Endothelial cell (in vitro differentiated cells): ENCODE measurements at places on chromosomes 12 and 14. TPM values are rescaled to one million over a fixed set of nuclear protein-coding genes. Genes with fewer than 3 reads are reported as not detected.

DNA sequence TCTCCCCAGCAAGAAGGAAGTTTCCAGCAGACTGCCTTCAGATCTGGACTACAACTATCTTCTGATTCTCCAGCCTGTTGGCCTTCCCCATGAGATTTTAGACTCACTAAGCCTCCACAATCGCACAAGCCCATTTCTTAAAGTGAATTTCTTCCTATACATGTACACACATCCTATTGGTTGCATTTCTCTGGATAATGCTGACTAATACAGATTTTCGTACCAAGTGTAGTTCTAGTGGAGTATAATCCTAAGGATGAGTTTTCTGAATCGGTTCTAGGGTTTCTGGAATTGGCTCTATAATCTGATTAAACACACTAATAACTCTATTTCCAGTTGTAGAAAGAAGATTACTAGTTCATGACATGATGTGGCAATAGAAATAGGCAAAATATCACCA lies 53.3 kb downstream of the C12orf50 start:
- no peak overlapping the region for H3K27ac ChIP-seq
- H3K27me3 ChIP-seq: peaks cover 4% of the 10 kb centered on the region
- peaks cover 11% of the 10 kb centered on the region for H3K4me1 ChIP-seq
- peaks cover 3% of the 10 kb centered on the region for H3K36me3 ChIP-seq
- no peak for DNase-seq

- peaks cover 10% of the 10 kb centered on the region for H3K27me3 ChIP-seq
- no peaks in the 10 kb centered on the region for H3K4me1 ChIP-seq
- H3K4me3 ChIP-seq: no peak overlapping the region
- no peaks in the 10 kb centered on the region for H3K36me3 ChIP-seq
- no peak overlapping the region for H3K27ac ChIP-seq
- no peak for DNase-seq
These were observed 125.6 kb upstream of the RTL1 start for GRCh38 chr14:101028971-101029667.

- H3K4me3 ChIP-seq: no peak overlapping the region
- H3K27ac ChIP-seq: no peak overlapping the region
- no peaks in the 10 kb centered on the region for H3K4me1 ChIP-seq
- H3K27me3 ChIP-seq: peaks cover 2% of the 10 kb centered on the region
- H3K36me3 ChIP-seq: no peaks in the 10 kb centered on the region
- no peak for DNase-seq
These were observed 9.7 kb downstream of the CTSG start for GRCh38 chr14:24566318-24566717.

DNA sequence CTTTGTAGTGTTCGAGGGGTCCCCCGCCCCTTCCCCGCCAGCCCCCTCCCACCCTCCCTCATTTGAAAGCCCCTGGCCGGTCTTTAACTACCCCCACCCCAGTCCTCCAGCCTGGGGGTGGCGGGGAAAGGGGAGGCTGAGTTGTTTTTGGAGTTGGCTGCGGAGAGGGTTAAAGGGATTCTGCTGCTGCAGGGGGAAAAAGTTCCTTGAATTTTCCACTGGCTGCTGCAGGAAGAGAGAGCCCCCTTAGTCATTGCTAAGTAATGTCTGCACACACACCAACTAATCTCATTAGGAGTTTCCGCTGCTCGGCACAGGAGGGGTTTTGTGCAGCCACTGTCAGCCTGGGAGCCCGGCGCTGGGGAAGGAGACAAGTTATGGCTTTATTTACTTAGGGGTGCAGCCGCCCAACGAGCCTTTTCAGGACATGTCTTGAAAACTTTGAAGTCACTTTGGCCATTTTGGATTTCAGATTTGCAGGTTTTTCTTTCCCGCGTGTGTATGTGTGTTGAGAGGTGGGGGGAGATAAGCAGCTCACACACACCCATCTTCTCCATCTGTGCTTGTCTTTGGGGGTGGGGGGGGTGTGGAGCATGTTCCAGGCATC lies 1.8 kb downstream of the ELK3 start:
- DNase-seq: no peak
- peak overlapping the region; percentile 99 for H3K27ac ChIP-seq
- H3K27me3 ChIP-seq: peaks cover 21% of the 10 kb centered on the region
- peak overlapping the region; percentile 100 for H3K4me3 ChIP-seq

DNA sequence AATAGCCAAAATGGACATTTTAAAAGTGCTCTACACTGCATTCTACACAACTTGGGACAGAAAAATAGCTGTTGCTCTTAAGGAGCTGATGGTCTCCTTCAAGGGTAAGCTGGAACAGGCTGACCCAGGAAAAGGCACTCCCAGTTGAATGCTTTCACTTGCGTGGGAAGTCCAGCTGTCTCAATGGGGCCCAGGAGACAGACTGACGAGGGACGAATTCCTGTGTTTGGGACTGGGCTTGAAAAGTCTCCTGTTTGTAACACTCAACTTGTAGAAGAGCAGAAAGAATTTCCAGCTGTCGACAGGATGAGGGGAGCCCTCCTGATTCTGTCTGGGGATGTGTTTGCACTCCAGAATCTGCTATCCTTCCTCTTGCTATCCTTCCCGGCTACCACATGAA lies 180.8 kb downstream of the ZFP36L1 start:
- peaks cover 21% of the 10 kb centered on the region for H3K4me1 ChIP-seq
- no peak overlapping the region for H3K4me3 ChIP-seq
- no peak overlapping the region for H3K27ac ChIP-seq

- no peak overlapping the region for H3K4me3 ChIP-seq
- peaks cover 42% of the 10 kb centered on the region for H3K4me1 ChIP-seq
- peaks cover 4% of the 10 kb centered on the region for H3K27me3 ChIP-seq
- no peaks in the 10 kb centered on the region for H3K36me3 ChIP-seq
These were observed 45.8 kb downstream of the NINJ2 start for GRCh38 chr12:617304-617915.

- no peak overlapping the region for H3K4me3 ChIP-seq
- DNase-seq: no peak
- peaks cover 9% of the 10 kb centered on the region for H3K36me3 ChIP-seq
- H3K27ac ChIP-seq: no peak overlapping the region
- H3K27me3 ChIP-seq: no peaks in the 10 kb centered on the region
These were observed 303.0 kb upstream of the RTL1 start for GRCh38 chr14:101206556-101206955.

Gene RGS6
- total RNA-seq: 15.7 TPM

Gene CCDC196
- not detected for total RNA-seq

Gene ACSS3
- 18.7 TPM for total RNA-seq

Gene FOXG1
- total RNA-seq: 1.8 TPM
